ENCODE measurements at places on chromosomes 7 and 10.

DNA sequence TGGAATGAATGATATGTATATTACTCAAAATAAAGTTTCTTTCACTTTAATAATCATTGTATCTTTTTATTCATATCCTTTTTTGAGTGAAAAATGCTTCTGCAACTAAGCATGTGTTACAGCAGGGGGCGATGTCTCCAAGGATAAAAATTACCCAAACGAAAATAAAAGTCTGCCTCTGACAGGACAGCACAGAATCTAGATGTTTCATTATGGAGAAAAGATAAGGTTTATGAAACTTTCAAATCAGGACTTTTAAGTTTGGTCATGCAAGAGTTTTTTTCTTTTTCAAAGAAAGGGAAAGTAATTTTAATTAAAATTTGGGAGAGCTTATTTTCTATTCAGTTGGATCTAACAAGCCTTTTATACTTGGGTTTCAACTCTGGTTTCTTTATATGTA, 48.4 kb downstream of the TES start:
- no peak for DNase-seq

DNA sequence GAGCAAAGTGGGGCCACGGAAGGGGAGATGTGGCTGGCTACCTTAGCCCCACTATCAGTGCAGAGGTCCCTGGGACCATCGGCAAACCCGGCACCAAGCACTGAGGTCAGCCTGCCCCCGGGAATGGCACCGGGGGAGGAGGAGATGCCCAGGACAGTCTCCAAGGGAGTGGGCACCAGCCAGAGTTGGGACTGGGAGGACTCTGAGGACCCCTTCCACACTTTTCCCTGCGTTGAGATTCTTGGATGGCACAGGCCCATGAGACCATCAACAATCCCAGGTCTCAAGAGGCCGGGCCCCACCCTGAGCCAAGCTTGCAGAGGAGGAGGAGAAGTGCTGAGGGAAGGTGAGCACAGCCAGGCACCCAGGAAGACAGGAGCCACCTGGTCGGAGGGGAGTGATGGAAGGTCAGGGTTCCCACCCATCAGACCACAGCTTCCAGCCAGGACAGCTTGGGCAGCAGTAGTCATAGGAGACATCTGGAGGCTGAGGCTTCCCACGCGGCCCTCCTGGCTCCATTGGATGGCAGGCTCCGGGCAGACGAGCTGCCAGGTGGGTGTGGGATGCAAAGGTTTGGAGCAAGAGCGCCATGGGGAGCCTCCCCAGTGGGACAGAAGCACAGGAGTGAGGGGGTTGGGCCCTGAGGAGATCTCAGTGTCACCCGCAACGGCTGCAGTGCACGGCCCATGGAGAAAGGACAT, 2.6 kb upstream of the OPN4 start:
- no peak for DNase-seq

GRCh38 chr10:71970869-71971268, 6.7 kb downstream of the CHST3 start:
- DNase-seq: no peak

DNA sequence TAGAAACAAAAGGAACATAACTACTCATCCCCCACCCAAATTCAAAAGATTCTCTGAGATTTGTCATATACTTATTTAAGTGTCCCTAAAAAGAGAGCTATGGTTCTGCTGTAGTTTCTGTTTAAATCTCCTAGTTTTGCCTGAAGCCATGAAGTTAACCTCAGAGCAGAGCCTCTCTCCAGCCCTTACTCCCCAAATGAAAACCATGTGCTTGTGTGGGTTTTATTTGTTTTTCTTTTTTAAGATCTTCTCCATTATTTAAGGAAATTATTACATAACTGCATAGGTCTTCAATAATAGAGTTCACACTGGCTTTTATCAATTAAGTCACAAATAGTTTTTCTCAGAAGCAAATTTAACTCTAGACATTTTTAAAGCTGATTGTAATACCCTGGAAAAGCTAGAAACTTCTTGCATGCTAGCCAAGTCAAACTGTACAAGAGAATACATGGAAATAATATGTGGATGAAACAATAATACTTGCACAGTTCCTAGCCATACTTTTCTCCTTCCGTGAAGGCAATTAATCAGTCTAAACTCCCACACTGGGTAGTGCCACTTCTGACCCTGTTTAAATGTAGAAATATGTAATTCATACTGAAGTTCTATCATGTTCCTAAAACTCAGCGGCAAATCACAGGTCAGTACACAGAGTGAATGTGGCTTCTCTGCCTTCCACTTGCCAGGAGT, 579.7 kb downstream of the SUGCT start:
- no peak for DNase-seq

DNA sequence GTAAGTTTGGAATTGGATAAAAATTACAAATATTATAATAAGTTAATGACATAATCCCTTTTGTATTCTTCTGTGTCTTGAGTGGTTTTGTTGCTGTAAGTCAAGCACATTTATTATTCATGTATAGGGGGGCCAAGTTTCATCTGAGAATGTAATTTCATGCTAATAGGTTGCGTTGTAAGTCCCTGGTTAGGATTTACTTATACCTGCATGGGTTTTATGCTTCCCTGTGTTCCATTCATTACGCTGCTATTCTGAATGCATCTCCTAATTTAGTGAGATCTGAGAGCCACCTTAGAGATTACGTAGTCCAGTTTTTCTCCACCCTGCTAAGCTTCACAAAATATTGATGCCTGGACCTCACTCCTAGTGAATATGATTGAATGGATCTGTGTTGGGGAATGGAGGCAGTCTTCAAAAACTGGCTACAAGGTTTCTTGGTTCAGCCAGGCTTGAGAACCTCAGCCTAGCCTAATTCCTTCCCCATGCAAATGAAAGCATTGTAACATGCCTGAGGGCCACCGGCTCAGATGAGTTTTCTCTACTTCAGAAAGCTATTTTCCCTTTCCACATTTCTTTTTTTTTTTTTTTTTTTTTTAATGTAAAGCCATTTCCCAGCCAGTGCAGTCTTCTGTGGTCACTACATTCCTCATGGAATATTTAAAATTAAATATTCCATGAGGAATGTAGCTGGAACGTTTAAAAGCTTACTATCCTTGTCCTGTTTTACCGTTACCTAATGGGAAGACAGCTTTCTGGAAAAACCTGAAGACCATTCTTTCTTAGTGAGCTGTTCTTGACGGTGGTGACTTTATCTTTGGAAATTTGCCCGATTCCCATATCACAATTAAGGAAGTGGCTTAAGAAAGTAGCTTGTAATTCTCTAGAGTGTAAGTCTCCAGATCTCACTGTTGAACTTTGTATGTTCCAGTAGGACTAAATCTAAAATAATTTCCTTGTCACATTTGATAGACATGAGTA, 16.0 kb downstream of the PAPSS2 start:
- DNase-seq: no peak

- DNase-seq: no peak
These were observed 178.6 kb upstream of the BET1 start for GRCh38 chr7:94182721-94183120.

DNA sequence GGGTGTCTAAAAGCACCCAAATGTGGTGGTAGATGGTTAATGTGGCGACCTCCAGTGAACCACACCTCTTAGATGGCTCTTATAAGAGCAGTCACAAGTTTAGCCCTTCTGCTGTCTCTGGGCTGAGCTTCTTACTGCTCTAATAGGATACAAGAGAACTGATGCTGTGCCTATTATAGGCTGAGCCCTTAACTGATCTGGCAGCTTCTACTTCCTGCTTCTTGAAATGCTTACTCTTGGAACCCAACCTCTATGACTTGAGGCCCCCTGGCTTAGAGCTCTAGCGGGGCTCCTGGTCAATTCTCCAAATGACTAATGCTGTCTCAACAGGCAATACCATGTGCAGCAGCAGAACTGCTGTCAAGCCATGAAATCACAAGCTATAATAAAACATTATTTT, 35.0 kb upstream of the LSM8 start:
- no peak for DNase-seq

DNA sequence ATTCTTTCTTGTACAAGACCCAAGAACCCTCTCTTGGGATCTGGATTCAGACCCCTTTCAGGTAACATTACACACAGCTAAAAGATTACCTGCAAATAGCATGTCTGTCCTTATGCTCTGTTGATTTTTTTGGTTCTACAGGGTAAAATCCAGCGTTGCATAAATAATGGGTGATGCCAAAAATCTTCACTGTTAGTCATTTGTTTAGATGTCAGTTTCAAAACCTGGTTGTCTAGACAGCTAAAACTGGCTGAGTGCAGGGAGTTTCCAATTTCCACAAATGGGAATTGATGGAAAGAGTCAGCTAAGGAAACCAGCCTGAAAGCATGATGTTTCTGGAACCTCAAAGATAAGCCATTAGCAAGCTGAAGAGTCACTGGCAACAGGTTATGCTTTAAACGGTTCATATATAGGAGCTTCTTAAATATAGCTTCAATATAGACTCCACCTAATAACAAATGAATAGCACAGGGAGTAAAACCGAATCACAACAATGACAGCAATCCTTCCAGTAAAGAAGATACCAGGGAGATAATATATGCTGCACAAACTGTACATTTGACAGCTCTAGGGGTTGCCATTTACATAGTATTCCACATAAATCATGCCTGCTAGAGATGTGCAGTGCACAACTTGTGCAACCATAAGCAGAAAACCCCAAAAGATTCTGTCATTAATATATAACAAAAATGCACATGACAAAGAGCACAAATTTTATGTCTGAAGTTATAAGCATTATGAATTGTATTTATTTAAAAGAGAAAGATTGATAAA, 20.4 kb downstream of the CCDC71L start:
- DNase-seq: no peak

DNA sequence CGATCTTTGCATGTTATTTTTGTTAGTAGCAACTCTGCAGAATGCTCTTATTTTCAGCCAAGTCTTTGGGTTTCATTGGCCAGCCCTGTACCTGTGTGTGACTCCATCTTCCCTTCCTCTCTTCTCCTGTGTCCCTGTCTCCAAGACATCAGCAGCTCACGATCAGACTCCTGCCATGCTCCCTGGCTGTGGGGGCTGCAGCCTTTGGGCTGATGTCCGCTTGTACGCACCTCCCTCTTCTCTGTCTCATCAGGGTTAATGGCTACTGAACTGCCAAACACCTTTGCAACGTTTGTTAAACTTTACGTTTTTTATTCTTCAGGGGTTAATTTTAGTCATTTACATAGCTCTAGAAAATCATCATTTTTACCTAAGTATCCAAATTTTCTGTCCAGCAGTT, 103.5 kb upstream of the RET start:
- no peak for DNase-seq
